ENCODE measurements at places on chromosomes 2 and 18. TPM values are rescaled to one million over a fixed set of nuclear protein-coding genes. Genes with fewer than 3 reads are reported as not detected.

The EVX2 gene
- total RNA-seq = not detected

GRCh38 chr18:73975266-73975665 lies 172.4 kb downstream of the FBXO15 start:
- DNase-seq = no peak

The CROCC2 gene
- total RNA-seq = not detected

- no peak for DNase-seq
Observed at GRCh38 chr18:52342456-52342855, 2.5 kb downstream of the DCC start.

DNA sequence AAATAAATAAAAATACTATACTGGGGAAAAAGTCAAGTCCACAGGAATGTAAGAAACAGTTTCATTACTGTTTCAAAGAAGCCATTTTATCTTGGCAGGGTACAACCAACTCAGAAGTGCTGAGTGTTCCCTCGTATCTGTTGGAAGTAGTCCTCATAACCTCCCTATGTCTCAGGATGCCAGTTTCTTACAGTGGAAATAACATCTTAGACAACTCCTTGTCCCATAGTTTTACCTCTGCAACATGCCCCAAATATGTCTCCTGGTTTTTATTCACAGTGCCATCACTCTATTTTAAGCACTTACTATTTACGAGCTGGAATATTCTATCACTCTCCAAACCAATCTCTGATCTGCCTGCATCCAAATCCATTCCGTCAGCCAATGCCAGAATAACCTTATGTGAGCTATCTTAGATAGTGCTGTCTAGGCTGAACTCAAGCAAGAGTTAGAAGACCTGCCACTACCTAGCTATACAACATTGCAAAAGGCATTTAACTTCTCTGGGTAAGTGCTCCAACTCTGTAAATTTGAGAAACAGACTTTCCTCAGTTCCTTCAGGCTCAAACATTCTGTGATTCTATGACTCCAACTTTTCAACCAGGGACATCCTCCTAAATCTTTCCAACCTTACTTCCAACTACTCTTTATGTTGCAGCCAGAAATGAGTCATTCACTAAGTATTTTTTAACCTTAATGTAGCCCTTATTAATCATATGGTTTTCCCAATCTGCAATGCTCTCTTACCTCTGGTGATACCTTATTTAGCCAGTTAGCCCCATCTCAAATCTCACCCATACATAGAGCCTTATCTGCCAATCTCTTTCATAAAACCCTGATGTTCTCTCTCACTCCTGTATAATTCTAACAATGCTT lies 66.7 kb downstream of the RTN4 start:
- DNase-seq = peak; percentile 56

DNA sequence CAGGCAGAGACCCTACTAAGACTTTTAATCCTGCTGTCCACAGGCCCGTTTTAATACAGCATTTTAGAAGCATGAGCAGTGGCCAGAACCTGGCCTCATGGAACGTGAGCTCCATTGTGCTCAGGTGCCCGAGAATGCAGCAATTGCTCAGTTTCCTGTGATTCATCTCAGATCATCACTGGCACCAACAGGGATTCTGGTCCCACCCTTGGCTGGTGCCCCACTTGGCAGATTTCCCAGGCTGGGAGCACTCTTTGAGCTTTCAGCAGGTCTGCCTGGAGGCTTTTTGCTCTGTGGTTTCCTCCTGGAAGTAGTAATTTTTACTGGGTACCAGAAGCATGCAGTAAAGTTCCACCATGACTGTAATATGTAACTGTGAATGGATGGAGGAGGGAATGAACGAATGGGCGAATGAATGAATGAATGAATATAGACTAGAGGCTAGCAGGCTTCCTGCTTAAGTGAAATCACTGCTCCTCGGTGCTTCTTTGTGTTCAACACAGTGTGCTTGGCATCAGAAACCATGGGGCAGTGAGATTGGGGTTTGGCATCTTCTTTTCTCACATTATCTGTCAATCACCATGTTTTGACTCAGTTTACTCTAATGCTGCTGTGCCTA lies 312.9 kb downstream of the PRKCE start:
- peak; percentile 99 for DNase-seq

The CHCHD5 gene
- 19.9 TPM for total RNA-seq

The RAB6C gene
- not detected for total RNA-seq

GRCh38 chr18:43081396-43081795 lies 34.1 kb downstream of the RIT2 start:
- no peak for DNase-seq

DNA sequence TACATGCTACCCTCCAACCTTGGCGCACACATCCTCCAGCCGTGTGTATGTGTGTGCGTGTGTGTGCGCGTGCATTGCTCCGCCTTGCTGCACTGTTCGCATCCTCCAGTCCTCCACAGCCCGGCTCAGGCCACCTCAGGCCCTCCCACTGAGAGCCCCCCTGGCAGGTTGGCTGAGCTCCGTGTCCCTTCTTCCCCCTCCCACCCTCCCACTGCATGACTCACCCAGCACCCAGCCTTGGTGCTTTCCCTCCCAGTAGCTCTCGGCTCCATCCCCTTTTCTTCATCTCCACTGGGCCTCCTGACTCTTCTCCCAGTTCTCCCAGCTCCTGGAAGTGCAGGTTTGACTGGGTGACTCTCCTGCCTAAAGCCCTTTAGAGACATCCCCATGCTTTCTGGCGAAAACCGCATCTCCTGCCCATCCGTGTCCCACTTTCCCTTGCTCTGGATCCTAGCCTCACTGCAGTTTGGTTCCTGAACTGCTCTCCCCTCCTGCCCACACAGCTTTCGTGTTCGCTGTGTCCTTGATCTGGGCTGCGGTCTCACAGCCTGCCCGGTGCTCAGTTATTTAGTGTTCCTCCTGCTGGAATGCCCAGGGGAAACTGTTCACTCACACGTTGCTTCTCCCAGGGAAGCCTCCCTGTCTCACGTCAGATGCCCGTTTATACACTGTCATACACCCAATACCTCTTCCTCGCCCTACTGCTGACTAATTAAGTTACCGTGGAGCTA lies 4.9 kb downstream of the TMEM177 start:
- DNase-seq = peak; percentile 80

GRCh38 chr2:70029814-70030409 lies 57.4 kb upstream of the PCBP1 start:
- peak; percentile 68 for DNase-seq

DNA sequence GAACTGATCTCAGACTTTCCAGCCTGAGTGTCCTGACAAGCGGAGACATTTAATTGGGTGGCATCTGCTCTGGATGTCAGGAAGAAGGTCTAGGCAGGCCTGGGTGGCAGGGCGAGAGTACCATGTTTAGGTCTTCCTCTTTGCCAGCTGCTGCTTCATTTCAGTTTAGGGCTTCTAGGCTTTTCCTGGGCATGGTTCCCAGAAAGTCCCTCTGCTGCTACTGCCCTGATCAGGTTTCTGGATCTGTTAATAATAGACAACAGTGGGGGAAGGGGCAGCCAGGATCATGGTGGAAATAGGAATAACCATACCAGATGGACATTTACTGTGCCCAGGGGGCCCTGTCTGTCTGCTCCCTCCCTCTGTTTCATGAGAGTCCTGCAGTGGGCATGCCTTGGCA lies 2.3 kb upstream of the PLCD4 start:
- DNase-seq = no peak

- no peak for DNase-seq
Observed at GRCh38 chr2:10007921-10008808, 35.2 kb upstream of the KLF11 start.

- DNase-seq = no peak
Observed at GRCh38 chr2:61786876-61787275, 67.0 kb downstream of the FAM161A start.

The CRIM1 gene
- 406 TPM for total RNA-seq

GRCh38 chr2:128369108-128369555 lies 50.5 kb upstream of the HS6ST1 start:
- no peak for DNase-seq

The HTR2B gene
- not detected for total RNA-seq

The MYOM1 gene
- total RNA-seq = not detected

DNA sequence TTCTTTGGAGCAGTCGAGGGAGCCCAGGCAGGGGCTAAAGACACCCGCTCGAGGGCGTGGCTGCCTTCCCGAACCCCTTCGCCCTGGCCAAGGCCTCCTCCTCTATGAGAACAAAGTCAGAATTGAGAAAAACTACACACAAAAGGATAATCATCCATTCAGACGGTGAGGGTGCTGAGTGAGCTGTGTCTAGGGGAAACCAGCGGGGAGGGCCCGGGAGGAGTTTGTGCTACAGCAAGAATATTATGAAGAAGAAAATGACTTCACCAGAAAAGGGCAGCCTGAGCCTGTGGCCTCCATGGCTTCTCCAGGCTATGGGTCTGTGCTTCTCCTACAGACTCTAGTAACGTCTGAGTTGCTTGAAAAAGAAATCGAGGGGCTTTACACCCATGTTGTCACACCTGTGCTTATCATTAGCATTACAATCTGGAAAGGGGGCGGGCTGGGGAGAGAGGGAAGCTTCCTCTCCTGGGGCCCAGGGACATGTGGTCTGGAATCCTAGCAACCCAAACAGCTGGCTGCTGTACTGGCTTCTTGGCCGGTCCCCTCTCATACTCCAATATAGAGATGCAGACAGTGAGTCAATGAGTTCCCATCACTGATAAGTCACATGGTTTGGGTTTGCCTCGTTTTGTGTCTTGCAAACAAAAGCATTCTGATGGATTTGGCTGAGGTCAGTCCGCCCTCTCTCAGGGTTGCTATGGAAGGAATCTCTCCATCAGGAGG lies 52.0 kb upstream of the ARL4C start:
- DNase-seq = peak; percentile 14

DNA sequence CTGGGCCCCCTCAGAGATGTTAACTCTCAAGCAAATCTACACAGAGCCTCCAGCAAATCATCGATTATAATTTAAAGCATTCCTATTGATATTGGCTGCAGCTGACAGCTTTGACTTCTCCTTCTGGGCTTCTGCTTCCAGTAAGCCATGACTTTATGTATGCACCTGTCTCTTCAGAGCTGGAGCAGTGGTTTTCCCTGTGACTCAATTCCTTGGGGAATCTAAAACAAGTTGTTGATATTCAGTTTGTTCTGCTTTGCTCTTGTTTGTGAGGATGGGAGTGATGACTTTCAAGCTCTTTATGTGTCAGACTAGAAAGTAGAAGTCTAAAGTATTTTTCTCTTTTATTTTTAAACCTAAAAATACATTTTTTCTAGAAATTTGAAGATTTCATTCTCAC lies 45.1 kb upstream of the TNP1 start:
- DNase-seq = no peak

The DUSP11 gene
- 43.7 TPM for total RNA-seq

GRCh38 chr2:40480596-40480995 lies 28.7 kb upstream of the SLC8A1 start:
- no peak for DNase-seq

The ABCB11 gene
- total RNA-seq = not detected

The BOLL gene
- total RNA-seq = not detected

DNA sequence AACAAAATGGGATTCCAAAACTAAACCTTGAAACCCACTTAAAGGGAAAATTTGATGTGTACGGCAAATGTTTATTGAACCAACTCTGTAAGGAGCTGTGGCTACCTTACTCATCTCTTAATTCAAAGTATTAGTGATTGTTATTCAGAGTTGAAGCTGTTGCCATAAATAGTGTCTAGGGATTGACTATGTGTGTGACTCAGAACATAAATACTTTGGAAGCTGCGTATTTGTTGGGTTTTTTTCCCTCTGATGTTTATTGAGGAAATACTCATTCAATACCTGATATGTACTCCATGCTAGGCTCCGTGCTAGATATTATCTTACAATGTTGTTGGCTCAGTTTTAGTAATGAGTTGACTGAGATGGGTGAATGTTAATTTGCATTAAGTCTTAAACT lies 90.4 kb downstream of the PTRHD1 start:
- DNase-seq = peak; percentile 62

GRCh38 chr2:176461098-176461808 lies 192.0 kb downstream of the MTX2 start:
- peak; percentile 25 for DNase-seq

The FOXI3 gene
- total RNA-seq = not detected

DNA sequence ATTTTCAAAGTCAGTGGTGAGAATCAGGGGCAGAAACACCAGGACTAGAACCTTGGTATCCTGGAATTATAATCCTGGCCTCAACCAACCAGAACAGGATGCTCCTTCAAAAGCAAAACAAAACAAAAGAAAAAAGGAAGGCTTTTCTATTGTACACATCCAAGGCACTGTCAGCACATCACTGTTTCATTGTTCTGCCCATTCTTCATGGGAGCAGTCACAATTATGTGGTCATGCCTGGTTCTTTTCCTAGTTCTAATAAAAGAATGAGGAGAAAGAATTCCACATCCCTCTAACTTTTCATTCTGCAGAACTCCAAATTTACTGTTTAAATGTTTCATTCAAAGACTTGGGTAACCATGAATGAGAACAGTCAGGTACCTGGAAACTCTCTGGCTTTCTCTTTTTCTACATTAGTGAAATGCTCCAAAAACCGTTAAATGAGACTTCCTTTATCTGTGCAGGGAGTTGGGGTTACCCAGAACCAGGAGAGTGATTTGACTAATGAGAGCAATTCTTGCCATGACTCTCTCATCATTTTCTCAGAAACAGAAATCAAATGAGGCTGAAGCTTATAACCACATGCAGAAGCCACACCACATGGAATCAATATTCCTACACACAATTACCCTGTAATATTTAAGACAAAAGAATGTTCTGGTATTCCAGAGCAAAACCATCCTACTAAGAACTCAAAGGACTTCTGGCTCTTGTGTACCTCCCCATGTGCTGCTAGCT lies 110.9 kb upstream of the CCDC150 start:
- DNase-seq = no peak

- DNase-seq = no peak
Observed at GRCh38 chr18:49851624-49852023, 38.3 kb upstream of the ACAA2 start.

- no peak for DNase-seq
Observed at GRCh38 chr2:45114221-45114955, 105.1 kb upstream of the SIX2 start.

DNA sequence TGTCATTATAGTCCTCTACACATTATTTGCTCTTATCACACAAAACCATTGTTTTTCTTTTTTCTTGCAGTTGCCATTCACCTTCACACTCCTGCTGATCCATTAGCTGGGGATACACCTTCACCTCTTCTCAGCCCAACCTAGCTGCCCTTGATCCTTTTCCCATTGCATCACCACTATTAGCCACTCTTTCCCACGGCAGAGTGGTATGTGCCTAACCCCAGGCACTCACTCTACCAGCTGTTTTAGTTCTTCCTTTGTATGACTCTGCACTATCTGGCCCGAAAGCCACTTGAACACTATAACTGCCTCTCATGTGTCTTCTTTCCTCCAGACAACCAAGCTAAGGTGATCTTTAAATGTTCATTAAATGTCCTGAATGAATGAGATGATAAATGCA lies 145.4 kb upstream of the PIK3C3 start:
- DNase-seq = no peak

The ORMDL1 gene
- 128 TPM for total RNA-seq

DNA sequence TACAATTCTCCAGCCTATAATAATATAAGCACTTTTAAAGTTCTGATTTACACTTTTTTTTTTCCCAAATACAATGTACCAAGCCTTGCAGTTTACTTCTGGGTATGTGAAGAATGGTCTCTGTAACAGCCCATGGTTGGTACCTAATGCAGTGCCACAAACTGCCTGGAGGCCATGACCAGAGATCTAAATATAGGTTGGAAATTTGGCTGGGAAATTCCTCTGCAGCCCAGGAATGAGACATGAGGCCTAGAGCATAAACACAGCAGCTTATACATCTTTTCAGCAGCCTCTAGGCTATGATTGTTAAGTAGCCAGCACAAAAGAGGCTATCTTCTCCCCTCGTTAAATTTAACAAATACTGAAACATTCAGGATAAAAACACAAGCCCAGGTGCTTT lies 432.0 kb upstream of the FAM98A start:
- DNase-seq = no peak

Measured in A172 (cell line).